ENCODE measurements at places on chromosomes 3 and 15.
A peak's percentile ranks its signal among the peaks of the same experiment; 100 is the strongest.

DNA sequence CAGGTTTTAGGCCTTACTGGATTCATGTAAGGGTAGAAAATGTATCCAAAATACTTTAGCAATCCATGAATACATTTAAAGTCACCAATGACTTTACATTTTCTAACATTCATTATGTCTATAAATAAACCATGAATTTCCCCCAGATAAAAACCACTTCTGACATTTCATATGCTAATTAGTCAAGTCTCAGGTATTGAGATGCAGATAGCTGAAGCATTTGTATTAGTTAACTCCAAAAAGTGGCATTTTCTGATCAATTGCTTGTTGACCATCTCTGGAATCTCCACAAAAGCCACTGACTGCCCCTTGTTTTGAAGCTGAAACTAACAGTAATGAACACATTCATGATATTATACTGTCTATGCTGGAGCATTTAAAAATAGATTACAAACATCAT, 68.4 kb upstream of the RAP2B start:
- no peak for DNase-seq

GRCh38 chr3:104145164-104145563, 1221.5 kb upstream of the ALCAM start:
- DNase-seq, result no peak

DNA sequence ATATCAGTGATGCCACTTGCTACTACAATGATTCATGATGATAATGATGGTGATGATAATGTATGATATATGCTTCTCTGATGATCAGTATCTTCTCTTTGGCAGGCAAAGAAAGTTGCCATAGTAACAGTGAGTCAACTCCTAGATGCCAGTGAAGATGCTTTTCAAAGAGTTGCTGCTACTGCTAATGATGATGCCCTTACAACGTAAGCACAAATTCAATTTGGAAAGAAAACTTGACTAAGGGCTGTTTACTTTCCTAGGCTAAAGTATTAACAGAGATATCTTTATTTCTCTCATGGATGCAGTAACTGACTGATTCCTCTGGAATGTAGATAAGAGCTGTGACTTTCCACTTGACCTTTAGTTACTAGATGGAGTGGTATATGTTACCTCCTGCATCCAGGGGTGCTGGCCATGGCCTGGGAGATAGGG, 27.8 kb downstream of the ADGRG7 start:
- no peak for DNase-seq

GRCh38 chr3:64064804-64065203, 41.5 kb upstream of the PSMD6 start:
- no peak for DNase-seq

GRCh38 chr3:66098436-66098835, 59.7 kb upstream of the MAGI1 start:
- no peak for DNase-seq

GRCh38 chr3:139355891-139356290, 12.1 kb downstream of the MRPS22 start:
- DNase-seq, result no peak

DNA sequence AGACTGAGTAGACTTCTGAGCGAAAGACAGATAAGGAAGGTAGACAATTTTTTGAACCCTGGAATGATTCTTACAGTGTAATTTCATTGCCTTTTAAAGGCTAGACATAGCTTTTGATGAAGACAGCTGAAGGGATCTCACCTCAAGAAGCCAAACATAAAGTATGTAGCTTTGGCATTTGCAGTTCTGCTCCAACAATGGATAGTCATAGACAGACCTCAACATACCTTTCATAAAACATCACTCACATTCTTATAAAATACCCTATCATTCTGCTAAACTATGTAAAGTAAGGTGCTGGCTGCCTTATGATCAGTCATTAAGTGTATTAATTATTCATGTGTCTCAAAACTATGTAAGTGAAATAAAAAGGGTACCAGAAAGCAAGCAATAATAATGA, 70.0 kb downstream of the UBE3A start:
- no peak for DNase-seq

GRCh38 chr3:49602877-49603411, 48.7 kb downstream of the BSN start:
- peak; percentile 36 for DNase-seq

GRCh38 chr15:68379759-68380290, 52.1 kb downstream of the ITGA11 start:
- no peak for DNase-seq

DNA sequence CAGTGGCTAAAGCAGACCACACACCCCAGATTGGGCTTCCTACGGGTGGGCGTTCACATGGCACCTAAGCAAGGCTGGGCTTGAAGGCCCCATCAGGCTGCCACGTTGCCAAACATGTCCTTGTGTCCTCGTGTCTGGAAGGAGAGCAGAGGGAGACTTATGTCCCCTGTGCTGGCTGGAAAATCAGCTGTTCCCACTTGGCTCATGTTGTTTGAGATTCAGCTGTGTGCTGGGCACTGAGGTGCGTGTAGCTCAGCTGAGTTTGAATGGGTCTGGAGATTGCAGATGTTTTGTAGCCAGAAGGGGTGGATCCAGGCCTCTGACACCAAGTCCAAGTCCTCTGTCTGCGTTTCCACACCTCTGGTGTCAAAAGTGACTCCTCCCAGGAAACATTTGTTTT, 34.6 kb downstream of the RLBP1 start:
- DNase-seq, result no peak

- peak; percentile 42 for DNase-seq
These were observed 130.2 kb upstream of the TPRG1 start for GRCh38 chr3:189041482-189042090.

DNA sequence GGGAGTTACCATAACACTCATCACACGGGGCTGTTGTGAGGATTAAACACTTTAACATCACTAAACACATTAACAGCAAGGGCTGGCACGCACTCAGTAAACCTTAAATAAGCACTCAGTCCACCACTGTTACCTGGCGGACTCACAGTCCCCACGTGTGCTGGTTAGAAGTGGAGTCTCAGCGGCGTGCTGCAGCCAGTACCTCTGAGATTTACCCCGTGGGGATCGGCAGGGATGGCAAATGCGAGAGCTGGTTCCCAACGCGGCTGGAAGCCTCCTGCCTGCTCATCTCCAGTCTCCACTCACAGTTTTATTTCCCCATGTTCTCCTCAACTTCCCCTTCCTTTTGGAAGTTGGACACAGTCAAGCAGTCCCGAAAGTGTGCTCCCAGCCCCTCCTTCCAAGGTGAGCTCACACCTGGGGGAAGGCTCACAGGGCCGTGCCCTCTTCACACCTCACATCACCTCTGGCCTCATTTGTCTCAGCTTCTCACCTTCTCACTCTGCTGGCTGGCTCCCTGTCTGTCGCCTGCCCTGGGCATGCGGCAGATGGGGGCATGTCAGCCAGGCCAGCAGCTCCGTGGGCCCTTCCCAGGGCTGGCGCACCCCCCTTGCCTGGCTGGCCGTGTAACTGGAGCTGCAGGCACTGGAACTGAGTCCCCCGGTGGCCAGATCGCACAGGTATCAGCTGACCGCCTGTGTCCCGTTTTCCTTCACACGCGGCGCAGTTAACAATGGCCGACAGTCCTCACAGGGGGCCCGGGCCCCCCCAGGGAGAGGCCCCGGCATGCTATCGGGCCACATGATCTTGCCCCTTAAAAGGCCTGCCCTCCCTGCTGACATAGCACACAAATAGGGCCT, 87.1 kb downstream of the WNT7A start:
- DNase-seq, result no peak

- no peak for DNase-seq
These were observed 389.4 kb upstream of the TPM1 start for GRCh38 chr15:62653122-62653521.

DNA sequence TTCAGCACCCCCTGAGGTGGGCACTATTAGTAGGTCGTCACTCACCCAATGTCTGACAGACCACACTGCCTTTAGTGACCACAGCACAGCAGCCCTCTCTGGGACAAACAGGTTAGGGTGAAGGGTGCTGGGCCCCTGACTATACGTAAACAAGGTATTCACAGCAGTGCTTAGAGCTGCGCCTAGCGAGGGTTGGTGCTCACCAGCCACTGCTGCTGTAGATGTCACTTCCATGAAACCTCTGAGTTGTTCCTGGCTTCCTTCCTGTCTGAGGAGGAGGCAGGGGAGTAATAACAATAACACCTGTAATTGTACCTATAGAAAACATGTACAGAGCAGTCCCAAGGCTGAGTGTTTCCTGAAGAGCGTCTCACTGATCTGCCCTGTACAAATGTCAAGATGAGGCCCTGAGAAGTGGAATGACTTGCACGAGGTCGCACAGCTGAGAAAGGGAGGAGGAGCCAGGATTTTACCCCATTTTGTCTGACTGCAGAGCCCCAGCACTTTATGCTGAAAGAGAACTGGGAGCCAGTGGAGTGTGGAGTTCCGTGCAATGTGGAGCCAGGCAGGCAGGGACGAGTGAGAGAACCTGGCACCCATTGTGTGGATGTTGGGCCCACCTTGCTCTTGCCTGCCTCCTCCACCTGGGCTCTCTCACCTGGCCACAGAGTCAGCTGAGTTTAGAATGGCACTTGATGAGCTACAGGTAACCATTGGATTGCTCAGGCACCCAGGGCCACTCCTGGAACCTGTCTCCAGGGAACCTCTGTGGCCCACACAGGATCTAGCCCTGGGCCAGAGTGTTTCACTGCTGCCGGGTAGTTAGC, 93.8 kb downstream of the DNAJB8 start:
- no peak for DNase-seq

- no peak for DNase-seq
These were observed 60.1 kb downstream of the SUMF1 start for GRCh38 chr3:4406746-4407568.

DNA sequence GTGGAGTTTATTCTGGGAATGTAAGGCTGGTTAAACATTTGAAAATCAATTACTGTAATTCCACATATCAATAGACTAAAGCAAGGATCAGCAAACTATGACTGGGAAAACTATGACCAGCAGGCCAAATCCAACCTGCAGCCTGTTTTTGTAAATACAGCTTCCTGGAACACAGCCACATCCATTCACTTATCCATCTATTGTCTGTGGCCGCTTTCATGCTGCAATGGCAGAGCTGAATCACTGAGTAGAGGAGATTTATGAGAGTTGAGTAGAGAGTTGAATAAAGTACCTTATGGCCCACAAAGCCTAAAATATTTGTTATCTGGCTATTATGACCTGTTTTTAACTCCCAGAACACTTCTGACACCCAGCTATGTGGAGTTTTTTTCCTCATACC, 12.2 kb downstream of the MYLK start:
- DNase-seq, result no peak

- DNase-seq, result no peak
These were observed 96.4 kb downstream of the MYH15 start for GRCh38 chr3:108414007-108414406.

DNA sequence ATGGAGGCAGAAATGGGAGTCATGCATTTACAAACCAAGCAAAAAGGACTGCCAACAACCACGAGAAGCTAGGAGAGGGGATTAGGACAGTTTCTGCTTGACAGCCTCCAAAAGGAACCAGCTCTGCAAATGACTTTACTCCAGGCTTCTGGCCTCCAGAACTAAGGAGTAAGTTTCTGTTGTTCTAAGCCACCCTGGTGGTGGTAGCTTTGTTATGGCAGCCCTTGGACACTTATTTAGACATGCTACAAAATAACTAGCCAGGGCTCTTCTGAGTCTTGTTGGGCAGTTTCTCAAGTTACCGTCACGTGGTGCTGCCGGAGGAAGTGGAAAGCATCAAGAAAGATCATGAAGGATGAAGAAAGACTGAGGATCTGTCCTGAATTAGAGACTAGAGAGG, 386.5 kb downstream of the LRTM1 start:
- DNase-seq, result no peak

- no peak for DNase-seq
These were observed 40.9 kb downstream of the STRIT1 start for GRCh38 chr3:155252535-155252934.

GRCh38 chr3:5811016-5811415, 623.5 kb downstream of the EDEM1 start:
- no peak for DNase-seq

DNA sequence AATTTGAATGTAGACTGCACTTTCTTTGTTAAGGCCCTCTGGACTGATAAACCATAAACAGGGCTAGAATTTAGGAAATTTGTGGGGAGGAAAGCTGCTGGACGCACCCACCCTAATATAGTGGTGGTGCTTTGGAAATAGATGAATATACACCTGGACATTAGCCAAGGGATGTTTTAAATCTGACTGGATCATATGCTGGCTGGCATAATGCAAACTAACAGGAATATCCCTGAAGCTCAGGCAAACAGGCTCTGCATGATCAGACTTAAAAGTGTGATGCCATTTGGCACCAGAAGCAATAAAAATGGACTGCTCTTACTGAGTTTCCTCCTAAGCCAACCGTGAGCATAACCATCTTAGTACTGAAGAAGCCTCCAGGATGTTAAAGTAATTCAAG, 465.8 kb upstream of the ROBO1 start:
- DNase-seq, result no peak

- no peak for DNase-seq
These were observed 32.7 kb downstream of the CADM2 start for GRCh38 chr3:84991422-84991900.

DNA sequence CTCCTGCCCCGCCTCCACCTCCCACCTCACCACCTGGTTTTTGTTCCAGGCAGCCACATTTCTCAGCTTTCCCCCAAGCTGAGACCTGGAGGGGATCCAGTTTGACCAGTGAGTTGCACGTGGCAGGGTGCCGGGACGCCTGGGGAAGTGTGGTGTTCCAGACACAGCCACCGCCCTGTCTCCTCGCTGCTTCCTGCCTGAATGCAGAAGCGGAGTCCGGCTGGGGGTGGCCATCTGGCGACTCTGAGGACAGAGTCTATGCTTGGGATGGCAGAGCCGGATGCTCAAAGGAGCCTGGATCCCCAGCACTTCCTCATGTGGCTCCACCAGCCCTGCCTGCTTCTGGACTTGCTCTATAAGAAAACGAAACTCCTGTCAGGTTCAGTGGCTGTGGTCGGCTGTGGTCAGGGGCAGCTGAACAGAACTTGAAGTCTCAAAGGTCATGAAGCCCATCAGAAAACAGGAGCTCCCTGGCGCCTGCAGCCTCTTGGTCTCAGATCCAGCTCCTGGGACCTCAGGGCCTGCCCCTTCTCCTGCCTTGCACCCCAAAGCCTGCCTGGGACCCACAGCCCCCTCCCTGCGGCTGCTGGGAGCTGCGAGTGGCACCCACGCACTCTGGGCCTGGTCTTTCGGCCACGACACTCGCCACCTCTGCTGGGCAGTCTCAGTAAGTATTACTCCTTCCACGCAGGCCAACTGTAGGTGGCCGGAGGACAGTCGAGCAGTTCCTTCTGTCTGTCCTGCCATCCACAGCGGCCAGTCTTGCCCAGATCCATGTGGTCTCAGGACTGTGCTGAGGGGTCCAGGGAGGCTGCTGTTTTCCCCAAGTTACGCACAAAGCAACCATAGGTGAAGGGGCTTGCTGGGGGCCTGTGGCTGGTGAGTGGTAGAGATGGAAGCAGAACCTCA, 112.8 kb upstream of the MEF2A start:
- DNase-seq, result no peak
